ENCODE measurements at places on chromosomes 11 and 22.

- DNase-seq: no peak
Measured at GRCh38 chr11:30753994-30754393, 167.8 kb upstream of the MPPED2 start.

GRCh38 chr11:32893093-32893342 lies 407 bp downstream of the QSER1 start:
- no peak for DNase-seq

- no peak for DNase-seq
Measured at GRCh38 chr11:121422675-121423074, 29.4 kb upstream of the SORL1 start.

DNA sequence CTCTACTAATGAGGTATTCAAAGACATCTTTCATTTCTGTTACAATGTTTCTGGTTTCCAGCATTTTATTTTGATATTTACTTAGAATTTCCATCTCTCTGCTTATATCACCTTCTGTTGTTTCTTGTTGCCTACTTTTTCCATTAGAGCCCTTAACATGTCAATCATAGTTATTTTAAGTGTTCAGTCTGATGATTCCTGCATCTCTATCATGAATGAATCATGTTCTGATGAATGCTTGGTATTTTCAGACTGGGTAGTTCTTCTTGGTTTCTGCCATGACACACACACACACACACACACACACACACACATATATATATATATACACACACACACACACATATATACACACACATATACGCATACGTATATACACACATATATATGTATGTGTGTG lies 486.4 kb upstream of the ISX start:
- no peak for DNase-seq

DNA sequence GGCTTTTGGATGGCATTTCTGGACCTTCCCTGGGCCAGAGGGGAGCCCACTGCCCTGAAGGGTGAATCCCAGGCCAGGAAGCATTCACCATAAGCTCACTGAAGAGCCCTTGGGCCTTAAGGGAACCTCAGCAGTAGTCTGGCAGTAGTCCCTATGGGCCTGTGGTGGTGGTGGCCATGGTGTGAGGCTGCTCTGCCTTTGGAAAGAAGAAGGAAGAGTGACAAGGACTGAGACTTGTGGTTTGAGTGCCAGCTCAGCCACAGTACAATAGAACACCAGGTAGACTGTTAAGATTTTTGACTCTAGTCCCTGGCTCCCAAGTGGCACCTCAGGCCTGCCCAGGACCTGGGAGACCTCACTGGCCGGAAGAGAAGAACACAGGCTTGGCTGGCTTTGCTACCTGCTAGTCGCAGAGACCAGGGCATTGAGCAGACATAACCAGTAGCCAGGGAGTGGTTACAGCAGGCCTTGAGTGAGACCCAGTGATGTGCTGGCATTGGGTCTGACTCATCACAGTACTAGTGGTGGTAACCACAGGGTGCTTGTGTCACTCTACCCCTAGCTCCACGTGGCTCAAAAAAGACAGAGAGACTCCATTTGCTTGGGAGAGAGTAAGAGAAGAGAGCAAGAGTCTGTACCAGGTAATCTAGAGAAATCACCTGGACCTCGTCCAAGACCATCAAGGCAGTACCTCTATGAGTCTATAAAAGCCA lies 259.8 kb upstream of the BLID start:
- DNase-seq: no peak

DNA sequence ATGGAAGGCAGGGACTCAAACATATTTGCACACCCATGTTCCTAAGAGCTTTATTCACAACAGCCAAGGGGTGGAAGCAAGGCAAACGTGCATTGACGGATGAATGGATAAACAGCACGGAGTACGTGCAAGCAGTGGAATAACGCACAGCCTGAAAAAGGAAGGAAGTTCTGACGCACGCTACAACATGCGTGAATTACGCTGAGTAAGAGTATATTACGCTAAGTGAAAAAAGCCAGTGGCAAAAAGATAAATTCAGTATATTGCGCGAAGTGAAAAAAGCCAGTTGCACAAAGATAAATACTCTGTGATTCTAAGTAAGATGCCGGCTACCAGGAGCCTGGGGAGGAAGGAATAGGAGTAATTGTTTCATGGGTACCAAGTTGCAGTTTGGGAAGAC lies 19.5 kb downstream of the PHF21B start:
- no peak for DNase-seq

DNA sequence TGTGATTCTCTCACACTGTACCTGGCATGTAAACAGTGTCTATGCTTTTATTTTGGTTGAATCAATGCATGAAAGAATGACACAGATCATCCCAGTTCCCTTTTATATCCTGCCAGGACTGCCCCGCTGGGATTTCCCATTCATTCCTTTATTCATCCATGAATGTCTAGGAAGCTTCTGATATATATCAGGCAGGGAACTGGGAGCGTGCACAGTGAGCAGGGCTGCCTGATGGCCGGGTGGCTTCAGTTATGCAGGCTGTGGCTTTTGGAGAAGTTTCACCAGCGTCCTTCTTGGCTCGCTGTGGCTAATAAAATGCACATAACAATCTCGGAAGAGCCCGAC lies 789.0 kb downstream of the TBC1D22A start:
- no peak for DNase-seq

DNA sequence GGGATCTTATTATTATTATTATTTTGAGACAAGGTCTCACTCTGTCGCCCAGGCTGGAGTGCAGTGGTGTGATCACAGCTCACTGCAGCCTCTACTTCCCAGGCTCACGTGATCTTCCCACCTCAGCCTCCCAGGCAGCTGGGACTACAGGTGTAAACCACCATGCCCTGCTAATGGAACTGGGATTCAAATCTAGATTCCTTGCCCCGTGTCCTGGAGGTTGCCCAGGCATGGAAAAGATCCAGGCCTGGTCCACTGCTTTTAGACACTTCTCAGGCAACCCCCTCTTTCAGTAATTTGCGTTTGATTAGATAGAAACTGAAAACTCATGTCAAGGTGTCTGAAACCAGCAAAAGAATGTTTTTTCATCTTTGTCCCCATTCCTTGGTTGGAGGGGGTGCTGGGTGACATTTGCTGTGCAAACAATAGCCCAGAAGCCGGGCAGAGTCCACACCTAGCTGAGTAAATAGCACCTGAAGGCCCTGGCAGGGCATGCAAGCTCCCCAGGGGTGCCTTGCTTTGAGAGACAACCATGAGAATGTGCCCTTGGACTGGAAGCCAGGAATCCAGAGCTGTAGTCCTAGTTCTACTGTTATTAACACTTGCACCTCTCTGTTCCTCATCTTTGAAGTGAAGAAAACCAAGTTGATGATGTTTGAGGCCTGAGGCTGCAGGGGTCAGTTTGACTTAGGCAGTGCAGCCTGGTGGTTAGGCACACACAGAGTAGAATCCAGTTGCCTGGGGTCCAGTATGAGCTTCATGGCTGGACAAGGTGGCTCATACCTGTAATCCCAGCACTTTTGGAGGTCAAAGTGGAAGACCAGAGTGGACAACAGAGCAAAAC lies 19.1 kb upstream of the XBP1 start:
- DNase-seq: no peak

- DNase-seq: no peak
Measured at GRCh38 chr11:74012074-74012809, 3.4 kb upstream of the UCP3 start.

DNA sequence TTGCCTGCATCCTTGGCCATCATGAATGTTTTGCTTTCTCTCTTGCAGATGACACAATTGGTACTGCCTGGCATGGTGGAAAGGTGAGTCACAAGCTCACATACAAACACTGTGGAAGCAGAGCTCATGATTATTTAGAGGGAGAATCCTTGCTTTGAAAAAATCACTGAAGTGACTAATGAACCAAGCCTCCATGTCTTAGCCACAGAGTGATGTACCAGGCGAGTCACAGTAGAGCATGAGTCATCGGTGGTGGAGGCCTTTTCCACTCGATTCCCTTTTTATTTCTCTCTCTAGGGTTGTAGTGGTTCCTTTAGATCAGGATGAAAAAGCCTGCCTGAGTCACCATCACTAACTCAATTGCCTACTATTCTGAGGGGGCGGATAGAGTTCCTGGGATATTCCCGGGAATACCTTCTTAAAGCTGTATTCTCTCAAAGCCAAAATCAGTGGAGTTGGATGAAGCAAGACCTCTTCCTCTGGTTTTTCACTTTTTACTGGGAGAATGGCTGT lies 49.6 kb upstream of the ALKBH3 start:
- no peak for DNase-seq
